ENCODE measurements at places on chromosomes 3 and 15.

GRCh38 chr3:109927726-109928125 is 590.4 kb upstream of the DPPA4 start:
- DNase-seq = no peak

- no peak for DNase-seq
Observed at GRCh38 chr15:86021281-86022264, 58.1 kb upstream of the AGBL1 start.

DNA sequence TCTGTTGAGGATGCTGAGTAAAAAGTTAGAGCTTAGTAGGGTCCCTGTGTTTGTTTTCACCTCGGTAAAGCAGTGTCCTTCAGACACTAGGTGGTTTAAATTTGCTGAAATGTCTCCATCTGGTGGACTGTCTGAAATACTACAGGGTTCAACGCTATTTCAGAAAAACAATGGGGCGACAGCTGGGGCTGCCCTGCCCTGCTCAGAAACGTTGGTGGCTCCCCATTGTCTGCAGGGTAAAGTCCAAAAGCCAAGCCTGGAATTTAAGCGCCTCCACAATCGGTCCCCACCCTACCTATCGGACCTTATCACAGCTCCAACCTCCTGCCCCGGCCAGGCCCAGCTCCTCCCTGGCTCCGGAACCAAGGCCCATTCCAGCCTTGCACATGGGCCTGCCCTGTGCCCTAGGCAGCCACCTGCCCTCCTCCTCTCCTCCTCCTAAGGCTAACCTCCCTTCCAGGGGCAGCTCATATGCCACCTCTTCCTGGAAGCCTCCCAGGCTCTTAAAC is 4.3 kb upstream of the TSEN2 start:
- no peak for DNase-seq

DNA sequence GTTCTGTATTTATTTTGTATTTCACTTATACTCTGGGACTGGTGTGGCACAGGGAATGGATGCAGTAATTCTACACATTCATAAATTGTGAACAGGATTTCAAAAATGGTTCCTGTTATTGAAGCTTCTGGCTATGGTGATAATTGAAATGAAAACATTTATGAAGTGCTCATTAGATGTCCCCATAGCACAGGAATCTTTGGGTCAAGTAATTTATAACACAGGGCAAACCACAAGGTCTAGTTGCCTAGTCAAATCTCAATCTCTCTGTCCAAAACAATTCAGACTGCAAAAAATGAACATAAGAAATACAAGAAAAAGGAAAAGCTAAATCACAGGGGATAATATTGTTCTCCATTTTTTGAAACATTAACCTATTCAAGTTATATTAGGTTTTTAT is 117.5 kb upstream of the PTPRG start:
- no peak for DNase-seq

DNA sequence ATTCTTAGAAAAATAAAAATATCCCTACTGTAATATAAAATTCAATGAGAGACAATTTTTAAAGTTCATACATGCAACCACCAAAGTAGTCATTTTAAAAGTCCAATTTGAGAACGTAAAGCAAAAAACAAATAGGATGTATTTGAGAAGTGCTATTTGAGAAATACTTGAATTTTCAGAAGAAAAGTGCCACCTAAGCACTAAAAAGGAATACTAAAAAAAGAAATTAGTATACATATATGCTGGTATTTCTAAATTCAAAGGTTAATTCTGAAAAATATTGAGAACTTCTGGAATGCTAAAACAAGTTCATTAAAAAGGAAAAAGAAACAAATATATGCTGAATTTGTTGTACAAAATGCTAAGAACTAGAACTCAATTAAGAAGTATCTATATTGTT is 29.2 kb upstream of the ARRDC4 start:
- no peak for DNase-seq

Measured in cerebellar nuclear complex (tissue), 1 donor.